ENCODE measurements at places on chromosomes 12 and 14.

- no peak for DNase-seq
Measured at GRCh38 chr14:52835122-52835903, 43.9 kb upstream of the GNPNAT1 start.

- no peak for DNase-seq
Measured at GRCh38 chr12:47885566-47885965, 19.2 kb downstream of the VDR start.

DNA sequence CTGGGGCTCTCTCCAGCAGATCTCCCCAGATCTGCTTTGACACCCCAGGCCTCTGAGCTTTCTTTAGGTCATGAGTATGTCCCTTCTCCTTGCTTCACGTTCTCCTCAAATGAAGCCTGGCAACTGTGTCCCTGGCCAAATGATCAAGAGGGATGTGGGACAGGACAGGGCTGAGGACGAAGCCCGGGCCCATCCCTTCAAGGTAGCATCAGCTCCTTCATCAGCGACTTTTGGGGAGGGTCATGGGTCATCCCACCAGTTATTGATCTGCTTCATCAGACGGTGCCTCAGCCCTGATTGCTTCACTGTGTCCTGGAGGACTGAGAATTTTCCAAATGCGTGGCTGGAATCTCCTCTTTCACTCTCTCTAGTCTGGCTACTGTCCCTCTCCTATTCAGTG, 32.3 kb downstream of the ACADS start:
- no peak for DNase-seq

GRCh38 chr12:2504577-2504976, 290.2 kb upstream of the FKBP4 start:
- no peak for DNase-seq

GRCh38 chr12:50788561-50788960, 24.7 kb downstream of the ATF1 start:
- DNase-seq = no peak

DNA sequence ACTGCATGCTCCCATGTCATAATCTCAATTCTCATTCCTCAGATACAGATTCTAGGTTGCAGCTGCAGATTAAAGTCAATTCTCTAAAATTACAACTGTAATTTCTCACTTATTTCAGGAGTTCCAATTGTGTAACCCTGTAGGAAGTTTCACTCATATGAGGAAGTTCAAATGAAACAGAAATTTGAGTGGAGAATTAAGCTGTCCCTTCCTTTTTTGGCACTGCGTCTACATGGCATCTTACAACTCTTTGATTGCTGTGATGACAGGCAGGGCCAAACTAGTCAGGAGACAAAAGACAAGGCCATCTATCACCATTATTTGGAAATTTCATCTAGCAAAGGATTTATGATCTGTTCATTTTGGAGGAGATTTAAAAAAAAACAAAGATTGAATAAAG, 13.3 kb upstream of the GRIP1 start:
- DNase-seq = no peak

GRCh38 chr12:70467918-70468733, 102.0 kb downstream of the KCNMB4 start:
- no peak for DNase-seq

DNA sequence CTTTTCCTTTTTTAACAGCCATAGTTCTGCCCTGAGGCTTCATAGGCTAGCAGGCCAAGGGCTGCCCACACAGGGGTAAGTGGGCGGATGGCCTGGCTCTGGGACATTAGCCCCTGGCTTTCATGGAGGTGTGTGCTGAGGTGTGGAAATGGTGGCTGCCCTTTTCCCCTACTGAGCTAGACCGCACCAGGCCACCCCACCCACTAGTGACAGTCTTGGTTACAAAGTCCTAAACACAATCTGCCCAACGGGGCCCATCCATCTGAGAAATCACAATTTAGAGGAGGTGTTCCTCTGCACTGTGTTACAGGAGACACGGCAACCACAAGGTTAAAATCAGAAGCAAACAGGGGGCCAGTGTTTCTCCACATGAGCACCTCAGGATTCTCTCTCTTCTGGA, 35.6 kb downstream of the APPL2 start:
- no peak for DNase-seq

GRCh38 chr14:91305650-91306431, 61.3 kb upstream of the GPR68 start:
- no peak for DNase-seq

DNA sequence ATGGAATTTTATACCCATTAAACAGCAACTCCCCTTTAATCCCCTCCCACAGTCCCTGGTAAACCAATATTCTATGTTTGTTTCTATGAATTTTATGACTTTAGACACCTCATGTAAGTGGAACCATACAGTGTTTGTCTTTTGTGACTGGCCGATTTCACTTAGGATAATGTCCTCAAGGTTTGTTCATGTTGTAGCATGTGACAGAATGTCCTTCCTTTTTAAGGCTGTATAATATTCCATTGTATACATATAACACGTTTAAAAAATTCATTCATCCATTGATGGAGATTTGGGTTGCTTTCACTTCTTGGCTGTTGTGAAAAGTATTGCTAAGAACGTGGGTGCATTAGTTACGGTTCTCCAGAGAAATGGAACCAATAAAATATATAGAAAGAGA, 40.2 kb downstream of the ARF6 start:
- no peak for DNase-seq

GRCh38 chr12:132125736-132126135, 18.4 kb downstream of the DDX51 start:
- DNase-seq = no peak

GRCh38 chr12:112005419-112006395, 7.3 kb downstream of the TMEM116 start:
- DNase-seq = no peak

GRCh38 chr12:14403711-14404196, 38.3 kb downstream of the ATF7IP start:
- peak; percentile 43 for DNase-seq

DNA sequence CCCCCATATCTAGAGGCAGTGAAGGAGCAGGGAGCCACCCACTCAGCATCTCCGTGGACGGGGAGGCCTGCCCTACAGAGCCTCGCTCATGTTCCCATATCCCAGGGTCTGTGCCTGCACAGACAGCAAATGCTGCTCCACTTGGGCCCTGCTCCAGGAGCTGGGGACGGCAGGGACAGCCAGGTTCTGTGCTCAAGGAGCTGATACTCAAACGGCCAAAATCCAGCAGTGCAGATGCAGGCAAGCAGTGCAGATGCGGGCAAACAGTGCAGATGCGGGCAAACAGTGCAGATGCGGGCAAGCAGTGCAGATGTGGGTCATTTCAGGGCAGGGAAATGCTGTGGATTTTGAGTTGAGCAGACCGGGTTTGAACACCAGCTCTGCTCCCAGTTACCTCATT, 6.2 kb upstream of the SERPINA12 start:
- no peak for DNase-seq

DNA sequence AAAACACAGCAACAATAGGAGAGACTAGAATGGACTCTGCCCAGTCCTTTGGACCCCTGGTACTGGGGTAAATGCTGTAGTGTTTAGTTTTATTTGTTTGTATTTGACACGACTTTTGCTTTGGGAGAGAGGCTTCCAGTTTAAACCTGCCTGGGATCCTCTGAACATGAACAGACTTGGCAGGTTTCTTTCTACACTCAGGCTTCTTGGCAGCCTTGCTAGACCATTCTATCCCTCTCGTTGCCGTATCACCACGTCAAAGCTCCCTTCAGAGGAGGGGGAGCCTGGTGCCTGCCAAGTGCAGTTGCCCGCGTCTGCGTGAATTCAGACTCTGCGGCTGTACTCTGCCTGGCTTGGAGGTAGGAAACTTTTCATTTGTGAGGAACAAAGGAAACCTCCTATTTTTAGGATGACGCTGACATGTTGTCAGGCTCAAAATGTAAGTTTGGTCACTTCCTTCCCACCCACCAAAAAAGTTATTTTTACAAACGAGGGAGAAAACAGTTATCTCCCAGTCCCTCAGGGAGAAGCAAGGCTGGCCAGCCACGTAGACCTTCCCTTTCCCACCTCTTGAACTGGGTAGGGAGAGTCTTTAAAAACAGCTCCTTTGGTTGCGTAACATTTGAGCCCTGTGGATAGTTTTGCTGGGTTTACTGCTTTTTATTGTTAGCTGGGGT, 25.9 kb downstream of the CD9 start:
- peak; percentile 61 for DNase-seq

- DNase-seq = no peak
Measured at GRCh38 chr12:48903363-48903981, 21.8 kb downstream of the FKBP11 start.

DNA sequence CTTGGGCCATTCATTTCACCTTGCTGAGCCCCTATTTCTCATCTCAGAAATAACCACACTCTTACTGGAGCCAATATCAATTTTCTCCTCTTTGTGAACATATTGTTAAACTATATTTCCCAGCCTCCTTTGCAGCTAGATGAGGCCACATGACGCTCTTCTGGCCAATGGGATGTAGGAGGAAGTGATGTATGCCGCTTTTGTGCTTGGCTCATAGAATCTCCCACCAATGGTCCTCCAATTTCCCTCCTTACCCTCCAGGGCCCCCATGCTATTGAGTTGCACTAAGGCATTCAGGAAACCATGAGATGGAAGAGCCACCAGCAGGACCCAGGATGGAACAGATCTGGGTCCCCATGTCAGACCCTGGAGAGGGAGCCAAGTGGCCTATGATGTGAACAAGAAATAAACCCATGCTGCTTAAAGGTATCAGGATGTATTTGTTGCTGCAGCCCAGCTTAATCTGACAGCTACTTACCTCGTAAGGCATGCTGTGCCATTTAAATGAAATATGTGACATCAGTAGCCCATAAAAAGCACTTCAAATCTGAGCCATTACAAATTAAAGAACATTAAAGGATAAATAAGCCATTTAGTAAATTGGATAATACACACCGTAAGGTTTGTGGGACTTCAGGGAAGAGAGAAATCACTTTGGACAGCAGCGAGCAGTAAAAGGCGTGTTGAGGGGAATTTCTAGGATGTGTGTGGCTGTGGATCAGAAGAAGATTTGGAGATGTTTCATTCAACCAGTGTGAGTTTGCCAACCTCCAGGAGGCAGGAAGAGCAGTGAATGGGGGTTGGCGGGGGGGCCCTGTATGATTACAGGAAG, 24.4 kb upstream of the BDKRB2 start:
- DNase-seq = no peak

DNA sequence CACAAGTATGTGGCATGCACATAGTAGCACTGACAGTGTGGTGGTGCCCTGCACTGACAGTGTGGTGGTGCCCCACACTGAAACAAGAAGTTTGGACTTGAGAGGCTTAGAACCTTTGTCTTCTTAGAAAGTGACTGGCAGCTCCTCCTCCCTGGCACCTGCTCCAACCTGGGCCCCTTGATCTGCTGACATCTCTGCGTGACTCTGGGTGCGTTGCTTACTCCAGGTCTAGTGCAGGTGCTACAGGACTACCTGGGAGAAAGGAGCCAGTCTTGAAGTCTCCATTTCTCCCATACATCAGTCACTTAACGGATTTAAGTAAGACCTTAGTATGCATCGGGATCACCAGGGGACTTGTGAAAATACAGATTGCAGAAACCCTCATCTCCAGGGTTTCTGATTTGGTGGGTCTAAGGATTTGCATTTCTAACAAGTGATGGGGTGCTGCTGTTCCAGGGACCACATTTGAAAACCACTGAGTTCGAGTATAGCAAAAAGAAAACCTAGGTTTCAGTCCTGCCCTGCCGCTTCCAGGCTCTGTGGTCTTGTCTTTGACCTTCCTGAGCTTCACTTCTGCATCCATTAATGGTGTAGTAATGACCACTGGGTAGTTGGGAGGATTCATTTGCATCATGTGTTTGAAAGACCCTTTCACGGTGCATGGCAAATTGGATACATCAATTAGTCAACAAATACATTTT, 15.7 kb downstream of the NINJ2 start:
- no peak for DNase-seq

DNA sequence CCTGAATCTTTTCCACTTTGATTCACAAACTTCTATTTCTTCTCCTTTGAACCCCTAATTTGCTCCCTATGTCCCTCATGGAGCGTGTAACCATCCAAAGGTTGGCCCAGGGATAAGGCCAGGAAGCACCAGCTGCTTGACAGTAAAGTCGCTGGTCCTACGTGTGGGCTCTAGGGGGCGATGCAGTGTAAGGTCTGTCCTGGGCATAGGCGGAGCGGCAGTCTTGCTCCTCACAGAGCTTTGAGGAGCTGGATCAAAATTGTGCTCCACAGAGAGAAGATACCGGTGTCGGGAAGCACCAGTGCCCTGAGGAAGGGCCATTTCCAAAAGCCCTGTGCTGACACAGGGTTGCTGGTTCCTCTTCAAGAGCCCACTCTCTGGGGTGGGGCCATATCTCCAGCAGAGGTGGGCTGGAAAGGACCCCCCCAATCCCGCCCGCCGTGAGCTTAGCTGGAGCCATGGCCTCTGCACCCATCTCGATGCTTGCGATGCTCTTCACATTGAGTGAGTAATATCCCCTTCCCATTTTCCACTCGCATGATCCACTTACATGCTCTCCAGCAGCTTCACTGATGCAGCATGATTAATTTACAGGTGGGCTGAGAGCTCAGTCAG, 49.9 kb upstream of the OR4E1 start:
- no peak for DNase-seq

- no peak for DNase-seq
Measured at GRCh38 chr12:76451528-76451927, 103.3 kb upstream of the BBS10 start.

GRCh38 chr14:92866901-92867865, 55.8 kb upstream of the CHGA start:
- DNase-seq = no peak

DNA sequence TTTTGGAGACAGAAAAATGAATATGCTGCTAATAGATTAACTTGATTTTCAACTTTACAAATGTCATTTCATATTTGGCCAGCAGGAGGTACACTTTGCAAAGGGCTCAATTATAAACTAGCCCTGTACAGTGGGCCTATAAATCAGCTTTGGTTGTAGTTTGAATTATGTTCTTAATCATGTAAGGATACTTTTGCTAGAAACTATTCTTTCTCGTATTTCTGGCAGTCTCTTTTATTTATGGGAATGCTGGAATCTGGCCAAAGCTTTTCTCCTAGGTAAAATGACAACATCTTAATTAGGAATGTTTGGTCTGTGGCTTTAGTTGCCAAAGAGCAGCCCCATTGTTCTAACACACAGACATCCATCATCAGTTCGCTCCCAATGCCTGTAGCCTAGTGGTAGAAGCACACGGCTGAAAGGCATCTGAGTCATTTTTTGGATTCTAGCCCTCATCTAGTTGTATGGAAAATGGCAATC, 1322.3 kb upstream of the SEL1L start:
- DNase-seq = peak; percentile 65

- no peak for DNase-seq
Measured at GRCh38 chr14:36315159-36315853, 5.1 kb downstream of the MBIP start.

GRCh38 chr12:8629486-8630033, 16.9 kb upstream of the AICDA start:
- no peak for DNase-seq
